Central memory CD8-positive, alpha-beta T cell (primary cell): ENCODE measurements at places on chromosomes 4 and X.
A peak's percentile ranks its signal among the peaks of the same experiment; 100 is the strongest.

- H3K4me3 ChIP-seq: no peak overlapping the region
- H3K36me3 ChIP-seq: no peaks in the 10 kb centered on the region
- H3K4me1 ChIP-seq: no peaks in the 10 kb centered on the region
- no peaks in the 10 kb centered on the region for H3K27me3 ChIP-seq
- no peak overlapping the region for H3K27ac ChIP-seq
These were observed 40.6 kb downstream of the CHRDL1 start for GRCh38 chrX:110755061-110755460.

GRCh38 chr4:38711066-38711465 is 47.1 kb downstream of the KLF3 start:
- H3K4me1 ChIP-seq: peaks cover 9% of the 10 kb centered on the region
- no peaks in the 10 kb centered on the region for H3K27me3 ChIP-seq
- DNase-seq: no peak
- no peaks in the 10 kb centered on the region for H3K36me3 ChIP-seq
- H3K27ac ChIP-seq: no peak overlapping the region

GRCh38 chr4:155629956-155630355 is 36.7 kb upstream of the GUCY1A1 start:
- H3K4me1 ChIP-seq: no peaks in the 10 kb centered on the region
- H3K27ac ChIP-seq: no peak overlapping the region
- no peaks in the 10 kb centered on the region for H3K27me3 ChIP-seq
- no peaks in the 10 kb centered on the region for H3K36me3 ChIP-seq

- peak overlapping the region; percentile 98 for H3K27ac ChIP-seq
- H3K4me1 ChIP-seq: peaks cover 67% of the 10 kb centered on the region
- peak overlapping the region; percentile 92 for H3K4me3 ChIP-seq
- H3K27me3 ChIP-seq: no peaks in the 10 kb centered on the region
- H3K36me3 ChIP-seq: peaks cover 20% of the 10 kb centered on the region
- DNase-seq: peak; percentile 51
These were observed 4.7 kb upstream of the S100P start for GRCh38 chr4:6688879-6689505.

GRCh38 chr4:123892368-123892976 is 495.9 kb downstream of the SPRY1 start:
- H3K36me3 ChIP-seq: no peaks in the 10 kb centered on the region
- no peak for DNase-seq
- H3K27ac ChIP-seq: no peak overlapping the region
- no peaks in the 10 kb centered on the region for H3K4me1 ChIP-seq
- H3K27me3 ChIP-seq: no peaks in the 10 kb centered on the region
- no peak overlapping the region for H3K4me3 ChIP-seq

- H3K4me1 ChIP-seq: no peaks in the 10 kb centered on the region
- H3K36me3 ChIP-seq: no peaks in the 10 kb centered on the region
- no peak overlapping the region for H3K4me3 ChIP-seq
- no peak for DNase-seq
These were observed 2384.1 kb downstream of the PCDH7 start for GRCh38 chr4:33104273-33104672.

- H3K27ac ChIP-seq: no peak overlapping the region
- H3K36me3 ChIP-seq: no peaks in the 10 kb centered on the region
- peaks cover 14% of the 10 kb centered on the region for H3K4me1 ChIP-seq
- no peak for DNase-seq
- H3K27me3 ChIP-seq: no peaks in the 10 kb centered on the region
These were observed 29.2 kb downstream of the EFHC2 start for GRCh38 chrX:44314259-44314734.

DNA sequence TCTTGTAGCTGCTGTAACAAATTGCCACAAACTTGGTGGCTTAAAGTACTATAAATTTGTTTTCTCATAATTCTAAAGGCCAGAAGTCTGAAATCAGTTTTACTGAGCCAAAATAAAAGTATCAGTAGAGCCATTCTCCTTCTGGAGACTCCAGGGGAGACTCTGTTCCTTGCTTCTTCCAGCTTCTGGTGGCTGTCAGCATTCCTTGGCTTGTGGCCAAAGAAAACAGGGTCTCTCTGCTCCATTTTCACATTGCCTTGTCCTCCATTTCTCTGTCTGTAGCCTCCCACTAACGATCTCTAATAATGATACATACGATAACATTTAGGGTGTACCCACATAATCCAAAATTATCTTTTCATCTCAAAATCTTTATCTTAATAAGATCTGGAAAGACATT is 200.4 kb downstream of the MAB21L2 start:
- peaks cover 5% of the 10 kb centered on the region for H3K36me3 ChIP-seq
- DNase-seq: no peak
- peak overlapping the region; percentile 17 for H3K27ac ChIP-seq
- peaks cover 8% of the 10 kb centered on the region for H3K4me1 ChIP-seq

DNA sequence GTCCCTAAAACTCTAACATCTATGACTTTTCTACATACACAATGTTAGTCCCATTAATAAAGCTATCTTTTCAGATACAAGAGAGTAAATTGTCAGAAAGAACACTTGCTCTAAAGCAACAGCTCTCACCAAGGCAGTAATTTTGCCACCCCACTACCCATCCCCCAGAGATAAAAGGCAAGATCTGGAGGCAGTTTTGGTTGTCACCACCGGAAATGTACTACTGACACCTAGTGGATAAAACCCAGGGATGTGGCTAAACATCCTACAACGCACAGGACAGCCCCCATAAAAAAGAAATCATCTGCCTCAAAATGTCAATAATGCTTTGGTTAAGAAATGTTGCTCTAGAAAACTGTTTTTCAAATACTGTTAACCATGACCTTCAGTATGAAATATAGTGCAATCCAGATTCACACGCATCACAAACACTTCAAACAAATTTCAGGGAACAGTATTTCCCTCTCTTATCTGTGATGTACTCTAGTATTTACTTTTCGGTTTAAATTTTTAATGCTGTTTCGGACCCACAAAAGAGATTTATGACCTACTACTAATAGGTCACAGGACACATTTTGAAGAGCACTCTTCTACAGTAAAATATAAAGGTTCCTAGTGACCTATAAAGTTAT is 5.1 kb downstream of the FBXL5 start:
- H3K27ac ChIP-seq: no peak overlapping the region
- H3K27me3 ChIP-seq: no peaks in the 10 kb centered on the region
- H3K4me1 ChIP-seq: peaks cover 48% of the 10 kb centered on the region

DNA sequence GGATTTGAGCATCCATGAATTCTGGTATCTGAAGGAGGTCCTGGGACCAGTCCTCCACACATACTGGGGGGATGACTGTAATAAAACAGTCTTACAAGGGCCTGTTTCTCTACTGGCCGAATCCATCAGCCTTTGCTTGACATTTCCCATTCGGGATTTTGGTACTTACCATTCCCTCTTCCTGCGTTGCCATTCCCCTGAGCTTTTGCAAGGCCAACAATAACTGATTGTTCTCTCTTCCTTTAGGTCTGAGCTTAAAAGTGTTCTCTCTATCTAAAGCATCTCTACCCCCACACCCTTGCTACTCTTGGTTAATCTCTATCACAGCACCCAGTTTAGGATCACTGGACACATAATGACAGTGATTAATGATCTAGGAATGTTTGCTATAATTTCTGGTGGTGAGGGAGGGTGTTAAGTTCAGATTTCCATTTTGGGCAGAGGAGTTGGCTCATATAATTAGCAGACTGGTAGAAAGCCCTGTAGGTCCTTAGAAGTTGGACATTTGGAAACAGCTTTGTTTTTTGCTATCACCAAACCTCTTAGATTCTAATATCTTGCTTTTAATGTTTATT is 29.4 kb downstream of the TMA16 start:
- H3K27ac ChIP-seq: no peak overlapping the region
- peaks cover 26% of the 10 kb centered on the region for H3K36me3 ChIP-seq

GRCh38 chrX:57445832-57446231 is 146.0 kb upstream of the ZXDB start:
- DNase-seq: no peak
- no peaks in the 10 kb centered on the region for H3K4me1 ChIP-seq
- H3K36me3 ChIP-seq: peaks cover 2% of the 10 kb centered on the region
- H3K4me3 ChIP-seq: no peak overlapping the region

GRCh38 chrX:48468247-48468671 is 1.8 kb downstream of the SLC38A5 start:
- peaks cover 4% of the 10 kb centered on the region for H3K36me3 ChIP-seq
- peaks cover 46% of the 10 kb centered on the region for H3K4me1 ChIP-seq
- no peaks in the 10 kb centered on the region for H3K27me3 ChIP-seq
- H3K4me3 ChIP-seq: peak overlapping the region; percentile 91
- peak overlapping the region; percentile 91 for H3K27ac ChIP-seq

- DNase-seq: no peak
- H3K27ac ChIP-seq: no peak overlapping the region
- no peaks in the 10 kb centered on the region for H3K4me1 ChIP-seq
- H3K27me3 ChIP-seq: peaks cover 27% of the 10 kb centered on the region
These were observed 31.7 kb upstream of the NFXL1 start for GRCh38 chr4:47945930-47946726.

- H3K4me1 ChIP-seq: peaks cover 5% of the 10 kb centered on the region
- no peaks in the 10 kb centered on the region for H3K27me3 ChIP-seq
- H3K36me3 ChIP-seq: peaks cover 5% of the 10 kb centered on the region
- no peak overlapping the region for H3K27ac ChIP-seq
- H3K4me3 ChIP-seq: no peak overlapping the region
These were observed 197.8 kb downstream of the MAB21L2 start for GRCh38 chr4:150779707-150780106.

DNA sequence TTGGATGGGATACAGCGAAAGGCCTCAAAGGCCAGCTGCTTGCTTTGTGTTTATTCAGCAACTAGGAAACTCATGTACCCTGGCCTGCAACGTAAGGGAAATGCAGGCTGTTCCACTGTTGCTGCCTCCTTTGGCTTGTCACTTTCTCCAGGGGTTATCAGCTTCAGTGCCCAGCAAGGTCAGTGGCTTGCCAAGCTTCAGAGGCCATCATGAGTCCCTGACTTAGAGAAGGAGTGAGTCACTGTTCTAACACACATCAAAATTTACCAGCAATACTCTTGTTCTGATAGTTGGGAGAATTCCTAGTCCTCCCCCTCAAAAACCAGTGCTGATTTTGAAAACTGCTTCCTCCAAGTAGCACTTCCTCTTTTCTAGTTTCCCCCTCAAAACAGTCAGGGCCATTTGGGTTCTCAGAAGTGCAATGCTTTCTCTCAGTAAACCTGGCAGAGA is 250.8 kb downstream of the ARHGAP24 start:
- no peak overlapping the region for H3K4me3 ChIP-seq
- H3K27ac ChIP-seq: no peak overlapping the region
- no peaks in the 10 kb centered on the region for H3K27me3 ChIP-seq
- no peaks in the 10 kb centered on the region for H3K36me3 ChIP-seq
- no peak for DNase-seq

GRCh38 chr4:69858690-69859089 is 1.3 kb downstream of the SULT1E1 start:
- no peak overlapping the region for H3K27ac ChIP-seq
- H3K4me3 ChIP-seq: no peak overlapping the region
- no peaks in the 10 kb centered on the region for H3K27me3 ChIP-seq
- H3K36me3 ChIP-seq: no peaks in the 10 kb centered on the region

GRCh38 chr4:173174594-173175012 is 6.0 kb downstream of the GALNT7 start:
- peaks cover 57% of the 10 kb centered on the region for H3K4me1 ChIP-seq
- H3K27me3 ChIP-seq: no peaks in the 10 kb centered on the region
- DNase-seq: no peak
- H3K27ac ChIP-seq: no peak overlapping the region

- DNase-seq: no peak
- H3K4me1 ChIP-seq: peaks cover 6% of the 10 kb centered on the region
- no peak overlapping the region for H3K4me3 ChIP-seq
- no peak overlapping the region for H3K27ac ChIP-seq
- H3K36me3 ChIP-seq: no peaks in the 10 kb centered on the region
These were observed 169.8 kb downstream of the NHS start for GRCh38 chrX:17544821-17545220.

DNA sequence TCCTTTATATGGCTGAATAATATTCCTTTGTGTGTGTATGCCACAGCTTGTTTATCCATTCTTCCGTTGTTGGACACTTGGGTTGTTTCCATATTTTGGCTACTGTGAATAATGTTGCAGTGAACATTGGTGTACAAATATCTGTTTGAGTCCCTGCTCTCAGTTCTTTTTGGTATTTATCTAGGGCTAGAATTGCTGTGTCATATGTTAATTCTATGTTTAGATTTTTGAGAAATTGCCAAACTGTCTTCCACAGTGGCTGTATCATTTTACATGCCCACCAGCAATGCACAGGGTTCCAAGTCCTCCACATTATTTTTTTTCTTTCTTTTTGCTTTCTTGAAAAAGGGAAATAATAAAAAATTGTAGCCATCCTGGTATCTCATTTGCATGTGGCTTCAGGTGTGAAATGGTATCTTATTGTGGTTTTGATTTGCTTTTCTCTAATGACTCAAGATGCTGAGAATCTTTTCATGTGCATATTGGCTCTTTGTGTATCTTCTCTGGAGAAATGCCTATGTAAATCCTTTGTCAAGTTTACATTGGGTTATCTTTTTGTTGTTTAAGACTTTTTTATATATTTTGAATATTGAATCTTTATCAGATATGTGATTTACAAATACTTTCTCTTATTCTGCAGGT is 129.7 kb downstream of the RAPGEF2 start:
- no peak for DNase-seq
- no peak overlapping the region for H3K27ac ChIP-seq
- peaks cover 21% of the 10 kb centered on the region for H3K4me1 ChIP-seq
- H3K36me3 ChIP-seq: peaks cover 2% of the 10 kb centered on the region
- no peaks in the 10 kb centered on the region for H3K27me3 ChIP-seq

GRCh38 chr4:56448301-56448700 is 12.2 kb downstream of the PAICS start:
- no peak overlapping the region for H3K27ac ChIP-seq
- DNase-seq: no peak
- H3K4me1 ChIP-seq: no peaks in the 10 kb centered on the region
- H3K4me3 ChIP-seq: no peak overlapping the region

DNA sequence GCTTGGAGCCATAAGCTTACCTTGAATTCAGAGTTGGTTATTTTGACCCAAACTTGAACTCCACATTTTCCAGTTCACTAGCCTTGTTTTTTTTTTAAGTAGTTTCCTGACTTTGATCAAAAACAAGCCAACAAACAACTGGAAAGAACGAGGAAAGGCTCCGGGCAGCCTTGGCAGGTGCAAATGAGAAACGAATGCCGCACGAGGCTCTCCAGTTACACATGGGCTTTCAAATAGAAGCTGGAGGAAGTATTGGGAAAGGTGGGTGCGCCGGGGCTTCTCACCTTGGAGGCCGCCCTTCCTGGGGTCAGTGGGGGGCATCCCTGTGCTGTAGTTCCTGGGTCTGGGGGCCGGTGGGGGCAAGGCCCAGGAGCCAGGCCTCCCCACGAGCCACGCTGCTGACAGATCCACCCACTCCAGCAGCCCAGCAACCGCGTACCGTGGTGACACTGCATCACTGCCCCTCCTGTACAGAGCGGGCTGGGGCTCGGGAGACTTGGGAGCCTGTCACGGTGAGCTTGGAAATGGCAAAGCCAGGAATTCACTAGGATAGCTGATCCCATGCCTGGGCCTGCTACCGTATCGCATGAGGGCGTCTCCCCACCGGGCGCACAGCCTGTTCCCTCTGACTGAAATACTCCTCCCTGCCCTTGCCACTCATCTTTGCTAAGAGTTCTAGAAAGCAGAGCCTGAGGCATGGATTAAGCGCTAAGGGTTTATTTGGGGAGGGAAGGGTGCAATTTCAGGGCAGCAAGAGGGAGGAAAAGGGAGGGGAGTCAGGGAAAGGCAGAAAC is 50.9 kb upstream of the ADRA2C start:
- H3K27ac ChIP-seq: no peak overlapping the region
- peaks cover 27% of the 10 kb centered on the region for H3K27me3 ChIP-seq
- DNase-seq: no peak
